ENCODE measurements at places on chromosomes 4 and X.

- DNase-seq, result no peak
Measured at GRCh38 chrX:134453631-134454030, 6.3 kb upstream of the HPRT1 start.

GRCh38 chr4:1991087-1991486 is 17.7 kb downstream of the NELFA start:
- DNase-seq, result no peak

DNA sequence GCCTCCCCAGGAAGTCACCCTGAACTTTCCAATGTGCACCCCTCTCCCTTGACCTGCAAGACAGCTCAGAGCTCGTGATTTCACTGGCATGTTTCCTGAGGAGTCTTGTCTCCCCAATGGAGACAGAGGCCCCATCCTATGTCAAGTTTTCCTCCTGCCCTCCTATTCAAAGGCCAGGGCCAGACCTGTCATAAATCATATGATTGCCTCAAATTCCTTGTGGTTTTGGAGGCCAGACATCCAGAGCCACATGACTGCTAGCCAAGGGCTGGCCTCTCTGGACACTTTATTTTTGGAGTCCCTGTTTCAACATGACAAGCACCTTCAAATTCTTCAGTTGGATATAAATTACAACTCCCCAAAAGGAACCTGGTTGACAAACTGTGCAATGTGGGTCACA is 76.0 kb upstream of the TFDP3 start:
- no peak for DNase-seq

DNA sequence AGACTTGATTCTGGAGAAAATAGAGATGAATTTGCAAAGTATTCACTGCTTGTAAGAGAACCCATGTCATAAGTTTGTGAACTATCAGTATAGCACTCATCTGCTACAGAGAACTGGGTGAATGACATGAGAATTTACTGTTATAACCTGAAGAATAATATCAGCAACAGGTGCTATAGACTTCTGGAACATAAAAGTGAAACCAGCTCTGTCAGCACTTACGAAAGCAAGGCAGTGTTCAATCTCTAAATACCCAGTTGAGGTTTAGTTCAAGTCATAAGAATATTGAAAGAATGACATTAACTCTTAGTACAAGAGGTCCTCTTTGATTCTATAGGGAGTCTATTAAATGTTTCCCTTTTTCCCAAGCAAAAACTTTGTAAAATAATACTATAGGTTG is 232.9 kb upstream of the ANKRD50 start:
- DNase-seq, result no peak

DNA sequence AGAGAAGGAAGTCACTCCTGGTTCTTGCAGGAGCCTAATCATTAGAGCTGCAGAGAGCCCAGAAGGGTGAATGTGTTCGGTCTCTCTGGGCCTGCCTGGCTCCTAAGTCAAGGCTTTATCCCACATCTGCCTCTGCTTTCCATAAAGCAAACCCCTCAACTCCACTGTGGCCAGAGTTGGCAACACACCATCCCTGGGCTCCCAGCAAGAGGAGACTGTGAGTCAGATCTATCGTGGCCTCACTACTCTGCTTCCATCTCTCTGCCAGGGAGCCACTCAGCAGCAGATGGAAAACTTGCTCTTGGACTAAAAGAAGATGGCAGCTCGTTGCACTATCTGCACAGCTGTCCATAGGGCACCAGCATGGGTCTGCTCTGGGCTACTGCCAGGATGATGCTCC is 348.2 kb downstream of the FBXW7 start:
- DNase-seq, result no peak

DNA sequence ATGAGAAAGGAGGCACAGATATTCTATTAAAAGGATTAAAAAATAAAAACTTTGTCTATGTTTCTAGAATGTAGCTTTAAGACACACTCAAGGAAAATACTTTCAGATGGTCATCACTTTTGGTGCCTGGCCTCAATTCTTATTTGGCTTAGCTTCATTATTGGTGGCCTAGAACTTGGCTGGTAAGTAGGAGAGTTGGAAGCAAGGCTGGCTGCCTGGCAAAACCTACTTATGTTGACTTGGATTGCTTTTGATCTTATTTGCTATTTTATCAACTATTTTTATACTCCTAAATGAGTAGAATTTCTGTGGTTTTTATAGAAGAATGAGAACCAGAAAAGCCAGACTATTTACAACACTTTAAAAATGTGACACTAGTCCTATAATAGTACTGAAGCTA is 35.3 kb upstream of the JADE3 start:
- DNase-seq, result no peak

DNA sequence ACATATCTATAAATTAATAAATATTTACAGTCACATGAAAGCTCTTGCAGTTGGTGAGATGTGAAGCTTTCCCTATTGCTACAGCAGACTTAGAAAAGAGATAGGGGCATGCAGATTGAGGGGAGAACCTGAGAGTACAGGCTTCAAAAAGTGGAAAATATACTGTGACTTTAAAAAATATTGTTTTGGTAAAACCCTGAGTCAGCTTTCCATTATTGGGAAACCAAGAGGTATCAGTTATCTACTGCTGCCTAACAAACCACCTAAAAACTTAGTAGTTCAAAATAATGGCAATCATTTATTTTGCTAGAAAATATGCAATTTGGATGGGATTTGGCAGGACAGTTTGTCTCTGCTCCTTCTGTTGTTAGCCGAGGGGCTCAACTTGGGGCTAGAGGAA is 38.3 kb downstream of the LANCL3 start:
- DNase-seq, result no peak

DNA sequence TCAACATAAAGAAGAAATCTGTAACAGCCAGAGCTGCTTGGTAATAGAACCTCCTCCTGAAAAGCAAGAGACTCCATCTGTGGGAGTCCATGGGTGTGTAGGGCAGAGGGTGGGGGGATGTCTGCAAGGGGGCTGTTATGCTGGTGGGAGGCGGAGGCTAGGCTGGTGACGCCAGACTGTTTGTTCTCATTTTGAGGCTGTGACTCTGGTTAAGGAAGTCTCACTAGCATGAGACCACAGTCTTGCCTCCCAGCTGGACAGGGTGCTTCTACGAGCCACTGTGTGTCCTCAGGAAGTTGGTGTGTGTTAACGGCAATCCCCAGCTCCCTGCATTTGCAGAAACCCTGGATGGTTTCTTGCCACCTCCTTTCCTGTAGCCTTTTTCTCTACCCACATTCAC is 79.8 kb downstream of the NSUN7 start:
- no peak for DNase-seq

DNA sequence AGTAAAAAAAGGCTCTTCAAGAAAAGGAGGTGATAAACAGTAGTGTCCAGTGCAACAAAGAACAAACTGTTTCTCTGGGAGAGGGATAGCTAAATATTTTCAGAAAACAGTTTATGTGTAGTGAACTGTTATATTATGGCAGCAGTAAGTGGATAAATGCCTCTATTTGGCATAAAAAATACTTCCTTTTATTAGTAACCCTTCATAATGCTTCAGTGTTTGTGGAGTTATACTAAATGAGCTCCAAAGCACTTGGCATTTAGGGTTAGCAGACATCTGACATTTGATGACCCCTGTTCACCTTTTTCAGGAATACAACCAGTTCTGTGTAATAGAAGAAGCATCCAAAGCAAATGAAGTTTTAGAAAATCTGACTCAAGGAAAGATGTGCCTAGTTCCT is 31.9 kb downstream of the TRAPPC11 start:
- no peak for DNase-seq

- no peak for DNase-seq
Measured at GRCh38 chr4:12165616-12166015, 736.9 kb upstream of the HS3ST1 start.

DNA sequence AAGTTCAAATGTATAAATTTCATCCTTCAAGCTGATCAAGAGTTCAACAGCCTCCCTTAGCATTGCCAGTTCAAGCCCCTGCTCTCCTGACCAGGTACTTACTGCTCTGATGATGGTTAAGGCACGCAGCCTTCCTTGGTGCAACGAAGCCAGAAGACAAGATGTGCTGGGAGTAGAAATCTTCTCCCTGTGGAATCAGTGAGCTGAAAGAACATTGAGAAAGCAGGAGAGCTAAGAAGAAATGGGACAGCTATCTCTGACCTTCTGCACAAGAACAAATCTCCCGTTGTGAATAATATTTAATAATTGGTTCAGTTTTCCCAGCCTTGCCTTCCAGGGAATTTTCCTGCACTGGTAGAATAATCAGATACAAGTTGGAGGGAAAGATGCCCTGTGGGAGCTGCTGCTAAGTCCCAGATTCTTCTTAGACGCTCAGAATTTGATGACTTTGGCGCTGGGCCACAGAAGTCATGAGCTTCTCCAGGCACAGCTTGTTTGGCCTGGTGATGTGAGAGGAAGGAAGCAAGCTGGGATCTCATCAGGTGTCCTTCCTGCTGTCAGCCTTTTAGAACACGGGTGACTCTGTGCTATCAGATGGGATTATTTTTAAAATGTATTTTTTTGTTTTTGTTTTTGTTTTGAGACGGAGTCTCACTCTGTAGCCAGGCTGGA is 77.8 kb downstream of the CD38 start:
- DNase-seq, result no peak

DNA sequence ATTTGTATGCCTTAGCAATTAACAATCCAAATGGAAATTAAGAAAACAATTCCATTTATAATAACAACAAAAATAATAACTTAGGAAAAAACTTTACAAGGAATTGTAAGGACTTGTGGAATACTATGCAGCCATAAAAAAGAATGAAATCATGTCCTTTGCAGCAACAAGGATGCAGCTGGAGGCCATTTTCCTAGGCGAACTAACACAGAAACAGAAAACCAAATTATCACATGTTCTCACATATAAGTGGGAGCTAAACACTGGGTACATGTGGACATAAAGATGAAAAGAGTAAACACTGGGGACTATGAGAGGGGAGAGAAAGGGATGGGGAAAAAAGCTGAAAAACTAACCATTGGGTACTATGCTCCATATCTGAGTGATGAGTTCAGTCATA is 77.4 kb downstream of the WNK3 start:
- no peak for DNase-seq

DNA sequence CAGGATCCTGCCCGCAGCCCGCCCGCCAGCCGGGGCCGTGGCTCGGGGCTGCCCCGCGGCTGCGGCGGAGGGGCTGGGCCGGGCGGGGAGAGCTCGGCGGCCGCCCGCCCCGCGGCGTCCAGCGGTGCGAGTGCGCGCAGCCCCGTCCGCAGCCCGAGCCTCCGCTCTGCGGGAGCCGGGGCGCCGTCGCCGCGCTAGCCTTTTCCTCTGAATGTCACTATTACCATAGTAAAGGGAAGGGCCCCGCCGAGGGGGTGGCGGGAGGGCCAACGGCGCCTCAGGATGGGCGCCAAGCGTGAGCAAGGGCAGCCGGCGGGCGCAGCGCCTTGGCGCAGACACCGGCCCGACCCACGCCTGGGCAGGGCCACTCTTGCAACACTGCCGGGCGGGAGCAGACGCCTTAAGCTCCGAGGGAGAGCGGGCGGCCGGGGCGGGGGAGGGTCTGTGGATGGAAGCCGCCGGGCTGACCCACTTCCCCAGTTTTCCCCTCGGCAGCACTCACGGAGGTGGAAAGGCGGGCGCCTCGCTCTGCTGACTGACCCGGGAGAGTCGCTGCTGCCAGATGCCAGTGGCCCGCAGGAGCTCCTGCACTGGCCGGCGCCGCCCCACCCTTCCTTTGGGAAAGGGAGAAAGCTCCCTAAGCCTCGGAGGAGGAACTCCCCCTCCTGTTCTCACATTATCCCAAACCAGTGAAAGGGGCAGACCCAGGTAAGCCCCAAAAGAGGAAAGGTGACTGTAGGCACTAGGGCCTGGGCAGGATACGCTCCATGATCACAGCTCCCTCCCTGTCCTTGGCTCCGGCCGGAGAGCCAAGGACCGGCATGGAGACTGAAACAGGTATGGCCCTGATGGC is 329.4 kb downstream of the HNRNPD start:
- DNase-seq, result peak; percentile 40

GRCh38 chr4:8292478-8293107 is 23.0 kb downstream of the HTRA3 start:
- no peak for DNase-seq

GRCh38 chr4:99504804-99505502 is 5.9 kb upstream of the C4orf17 start:
- peak; percentile 13 for DNase-seq

GRCh38 chr4:69836287-69836686 is 23.7 kb downstream of the SULT1E1 start:
- DNase-seq, result no peak

DNA sequence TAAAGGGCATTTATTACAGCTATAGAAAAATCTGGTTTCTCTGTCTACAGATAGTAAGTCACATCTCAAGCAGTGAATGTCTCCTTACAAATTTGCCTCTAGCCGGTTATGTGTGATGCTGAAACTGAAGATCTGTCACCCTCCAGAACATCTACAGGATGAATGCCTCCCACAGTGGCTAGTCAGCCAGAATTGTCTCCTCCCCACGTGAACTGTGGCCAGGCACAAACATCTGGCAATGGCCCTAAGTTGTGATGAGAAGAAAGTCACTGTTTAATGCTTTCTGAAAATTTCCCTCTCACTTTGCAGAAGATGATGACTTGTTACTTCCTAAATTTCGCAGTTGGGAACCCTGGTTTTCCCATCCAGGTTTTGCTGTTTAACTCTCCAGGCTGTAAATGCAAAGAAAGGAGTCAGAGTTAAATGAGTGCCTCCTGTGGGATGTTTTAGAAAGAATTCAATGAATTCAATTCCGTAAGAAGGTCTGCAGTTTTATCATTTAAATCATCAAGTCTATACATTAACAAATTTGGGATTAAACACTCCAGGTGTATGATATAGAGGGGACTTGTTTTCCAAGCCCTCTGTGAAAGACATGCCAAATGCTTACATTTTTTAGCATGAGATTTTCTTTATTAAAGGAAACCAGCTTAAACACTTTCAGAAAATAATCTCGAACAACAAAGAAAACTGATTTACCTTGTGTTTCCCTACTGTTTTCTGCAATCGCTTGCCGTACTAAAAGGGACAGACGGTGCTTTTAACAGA is 55.4 kb upstream of the TLR3 start:
- no peak for DNase-seq

DNA sequence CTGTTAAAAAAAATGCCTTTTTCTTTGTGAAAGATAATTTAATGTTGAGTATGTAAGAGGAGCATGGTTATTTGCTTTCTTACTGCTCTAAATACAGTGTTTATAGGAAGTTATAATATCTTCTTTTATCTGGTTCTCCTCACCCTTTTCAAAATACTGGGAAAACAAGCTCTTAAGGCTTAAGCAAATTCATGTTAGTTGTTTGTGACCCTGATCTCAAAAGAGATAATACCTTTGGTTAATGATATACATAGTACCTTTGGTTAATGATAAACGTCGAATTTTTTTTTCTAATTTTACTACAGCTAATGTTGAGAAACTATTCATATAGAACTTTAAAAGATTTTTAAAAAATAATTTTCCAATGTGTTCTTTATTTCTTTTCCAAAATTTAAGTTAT is 180.1 kb downstream of the RAPGEF2 start:
- no peak for DNase-seq

DNA sequence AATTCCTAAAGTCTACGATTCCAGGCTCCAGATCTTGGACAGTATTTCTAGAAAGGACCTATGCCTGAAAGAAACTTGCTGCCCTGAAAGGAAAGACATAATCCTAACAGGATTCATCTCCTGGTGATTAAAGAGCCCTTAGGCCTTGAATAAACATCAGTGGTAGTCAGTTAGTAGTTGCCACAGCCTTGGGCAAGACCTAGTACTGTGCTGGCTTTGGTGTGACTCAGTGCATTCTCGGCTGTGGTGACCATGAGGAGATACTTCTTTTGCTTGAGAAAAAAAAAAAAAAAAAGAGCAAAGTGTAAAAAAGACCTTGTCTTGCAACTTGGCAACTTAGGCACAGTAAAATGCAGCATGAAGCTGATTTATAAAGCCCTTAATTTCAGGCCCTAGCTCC is 188.2 kb downstream of the DCAF12L2 start:
- DNase-seq, result no peak

GRCh38 chr4:162644346-162644745 is 480.5 kb upstream of the FSTL5 start:
- DNase-seq, result no peak

Data from activated CD8-positive, alpha-beta T cell treated with anti-CD3 and anti-CD28 coated beads for 36 hours (primary cell).